ENCODE measurements at places on chromosomes 4 and X. TPM values are rescaled to one million over a fixed set of nuclear protein-coding genes. Genes with fewer than 3 reads are reported as not detected.

DNA sequence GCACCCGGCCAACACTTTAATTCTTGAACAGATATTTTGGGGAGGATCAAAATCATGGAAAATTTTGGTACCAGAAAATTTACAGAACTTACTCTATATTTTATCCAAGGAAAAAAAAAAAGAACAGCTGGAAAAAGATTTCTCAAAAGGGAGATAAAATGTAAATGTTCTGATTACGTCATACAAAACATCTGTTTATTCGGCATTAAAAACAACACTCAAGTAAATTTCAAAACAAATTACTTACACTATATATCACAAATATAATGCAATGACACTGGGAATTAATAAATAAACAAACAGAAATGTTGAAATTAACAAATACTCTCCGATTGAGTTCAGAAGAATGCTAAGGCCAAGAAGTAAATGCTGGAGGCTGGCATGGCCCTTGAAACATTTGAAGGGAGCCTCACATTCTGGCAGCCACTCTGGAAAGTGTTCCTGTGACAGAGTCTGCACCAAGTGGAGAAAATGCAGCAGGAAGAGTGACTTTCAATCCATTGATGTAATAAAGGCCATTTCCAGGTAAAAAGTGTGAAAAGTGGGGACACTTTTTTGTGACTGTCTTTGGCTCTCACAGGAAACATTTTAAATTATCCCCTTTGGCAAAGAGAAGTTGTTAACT, 486.0 kb upstream of the CTSO start:
- DNase-seq = no peak

- no peak for DNase-seq
Observed at GRCh38 chrX:66915893-66916292, 277.0 kb upstream of the EDA2R start.

DNA sequence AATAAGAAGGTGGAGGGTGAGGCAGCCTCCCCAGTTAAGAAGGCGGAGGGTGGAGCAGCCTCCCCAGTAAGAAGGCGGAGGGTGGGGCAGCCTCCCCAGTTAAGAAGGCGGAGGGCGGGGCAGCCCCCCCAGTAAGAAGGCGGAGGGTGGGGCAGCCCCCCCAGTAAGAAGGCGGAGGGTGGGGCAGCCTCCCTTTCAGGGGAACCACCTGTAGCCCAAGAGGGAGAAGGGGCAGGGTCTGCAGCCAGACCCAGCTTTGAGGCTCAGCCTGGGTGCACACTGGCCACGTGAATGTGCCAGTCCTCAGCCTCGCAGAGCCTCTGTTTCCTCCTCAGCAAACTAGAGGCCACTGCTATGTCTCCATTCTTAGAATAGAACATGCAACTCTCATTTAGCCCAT, 52.6 kb downstream of the HMX1 start:
- no peak for DNase-seq

GRCh38 chr4:4677556-4678522, 136.0 kb upstream of the STX18 start:
- peak; percentile 21 for DNase-seq

DNA sequence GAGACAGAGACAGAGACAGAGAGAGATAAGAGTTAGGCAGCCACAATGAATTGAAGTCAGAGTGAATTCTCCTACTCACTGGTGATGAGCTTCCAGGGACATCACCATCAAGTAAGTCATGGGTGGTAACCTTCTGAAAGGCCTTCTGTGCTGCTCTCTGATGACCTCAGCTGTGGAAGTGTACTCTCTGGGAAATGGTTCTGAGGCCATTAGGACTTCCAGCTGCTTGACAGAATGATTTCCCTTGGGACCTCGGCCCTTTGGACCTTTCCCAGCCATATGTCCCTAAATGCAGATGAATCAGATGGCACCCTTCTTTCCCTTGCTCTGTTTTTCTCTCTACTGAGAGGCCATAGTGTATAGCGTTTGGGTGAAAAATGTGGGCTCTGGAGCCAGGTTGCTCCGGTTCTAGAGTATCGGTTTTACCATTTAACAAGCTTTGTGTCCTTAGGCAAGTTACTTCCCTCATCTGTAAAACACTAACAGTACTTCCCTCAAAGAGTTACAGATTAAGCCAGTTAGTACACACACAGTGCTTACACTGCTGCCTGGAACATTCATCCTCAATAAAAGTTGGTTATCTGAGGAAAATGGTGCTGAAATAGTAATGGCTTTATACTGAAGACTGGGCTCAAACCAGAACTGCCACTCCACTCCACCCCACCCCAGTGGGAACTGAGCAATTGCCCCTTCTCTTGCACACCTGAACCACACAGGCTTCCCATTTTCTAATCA, 7.6 kb downstream of the SEPTIN11 start:
- DNase-seq = no peak

DNA sequence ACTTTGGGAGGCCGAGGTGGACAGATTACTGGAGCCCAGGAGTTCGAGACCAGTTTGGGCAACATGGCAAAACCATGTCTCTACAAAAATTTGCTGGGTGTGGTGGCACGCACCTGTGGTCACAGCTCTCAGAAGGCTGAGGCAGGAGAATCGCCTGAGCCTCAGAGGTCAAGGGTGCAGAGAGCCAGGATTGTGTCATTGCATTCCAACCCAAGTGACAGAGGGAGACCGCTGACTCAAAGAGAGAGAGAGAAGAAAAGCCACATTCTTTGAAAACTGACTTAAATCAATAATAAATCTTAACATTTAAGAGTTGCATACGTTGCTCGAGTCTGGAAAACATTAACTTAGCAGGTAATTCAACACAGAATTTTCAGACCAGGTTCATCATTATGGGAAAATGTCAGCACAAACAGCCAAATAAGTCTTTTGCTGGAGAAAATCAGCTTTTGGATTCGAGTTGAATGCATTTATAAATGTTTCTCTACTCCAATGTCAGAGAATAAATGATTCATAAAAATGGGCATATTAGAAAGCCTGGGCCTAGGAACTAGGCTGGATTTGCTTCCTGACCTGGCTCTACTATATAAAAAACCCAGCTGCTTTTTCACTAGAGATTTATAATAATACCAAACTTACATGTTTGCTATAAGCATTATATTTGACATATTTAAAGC, 68.3 kb upstream of the RBPJ start:
- peak; percentile 38 for DNase-seq

- DNase-seq = peak; percentile 73
Observed at GRCh38 chr4:145481164-145481941, at the start of gene SMAD1. SMAD1 (plus strand) TSS chr4:145481853; CDS start chr4:145514614, 32,761 bp downstream.

DNA sequence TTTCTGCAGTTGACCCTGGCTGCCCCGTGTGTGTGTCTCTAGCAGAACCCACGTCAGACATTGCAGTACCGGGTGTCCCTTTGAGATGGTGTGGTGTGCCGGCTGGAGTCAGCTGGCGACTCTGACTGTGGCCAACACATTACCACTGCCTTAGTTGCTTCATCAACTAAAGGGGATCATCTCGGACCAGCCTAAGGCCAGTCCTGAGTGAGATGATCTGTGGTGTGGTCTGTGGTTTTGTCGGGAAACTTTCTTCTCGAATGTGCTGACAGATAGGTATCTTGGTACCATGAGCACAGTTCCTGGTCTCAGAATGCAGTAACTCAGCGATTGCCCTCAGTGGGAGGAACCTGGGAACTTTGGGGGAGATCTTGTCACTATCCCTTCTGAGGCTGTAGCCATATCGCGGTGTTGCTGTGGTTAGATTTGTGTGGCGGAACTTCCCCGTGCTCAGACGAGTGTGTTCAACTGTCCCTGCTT, 15.8 kb downstream of the TBC1D14 start:
- DNase-seq = peak; percentile 49

Gene DCAF8L2
- total RNA-seq = not detected

Gene ARSJ
- 0.05 TPM for total RNA-seq

Gene GPRASP3
- total RNA-seq = 1.0 TPM

Gene SPARCL1
- not detected for total RNA-seq

Gene FRAS1
- total RNA-seq = not detected
